T1000 (cell line): ENCODE measurements at places on chromosomes 4 and X.

GRCh38 chrX:81779701-81780100 lies 577.8 kb downstream of the SH3BGRL start:
- no peak for DNase-seq

GRCh38 chr4:40183615-40184411 lies 13.0 kb upstream of the RHOH start:
- no peak for DNase-seq

- no peak for DNase-seq
These were observed 38.2 kb upstream of the MTNR1A start for GRCh38 chr4:186593587-186593973.

DNA sequence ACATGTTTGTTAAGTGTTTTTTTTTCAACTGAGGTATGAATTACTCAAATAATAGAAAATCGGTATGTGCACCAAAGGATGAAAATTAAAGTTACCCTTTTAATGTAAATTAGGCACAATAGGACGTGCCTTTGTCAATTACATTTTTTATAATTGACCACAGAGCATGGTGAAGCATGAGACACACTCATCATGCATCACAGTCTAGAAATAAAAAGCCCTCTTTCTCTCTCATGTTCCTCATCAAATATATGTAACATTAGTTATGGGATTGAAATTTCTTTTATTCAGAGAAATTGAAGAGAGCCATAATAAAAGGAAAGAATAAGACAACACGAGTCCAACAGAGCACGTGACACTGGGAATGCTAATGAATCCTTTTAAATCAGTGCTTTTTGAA lies 3.5 kb downstream of the GNRHR start:
- DNase-seq, result no peak

- no peak for DNase-seq
These were observed 61.0 kb upstream of the EXOC1L start for GRCh38 chr4:55758570-55758969.

DNA sequence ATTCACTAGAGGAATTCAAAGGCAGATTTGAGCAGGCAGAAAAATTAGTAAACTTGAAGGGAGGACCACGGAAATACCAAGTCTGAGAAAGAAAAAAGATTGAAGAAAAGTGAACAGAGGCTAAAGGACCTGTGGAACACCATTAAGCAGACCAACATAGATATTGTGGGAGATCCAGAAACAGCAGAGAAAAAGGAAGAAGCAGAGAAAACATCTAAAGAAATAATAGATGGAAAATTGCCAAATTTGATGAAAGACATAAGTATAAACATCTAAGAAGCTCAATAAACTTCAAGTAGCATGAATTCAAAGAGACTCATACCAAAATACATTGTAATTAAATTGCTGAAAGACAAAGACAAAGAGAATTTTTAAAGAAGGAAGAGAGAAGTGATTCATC lies 31.0 kb downstream of the ADAMTS3 start:
- DNase-seq, result no peak

- DNase-seq, result no peak
These were observed 306.2 kb upstream of the FSTL5 start for GRCh38 chr4:162469977-162470376.

GRCh38 chr4:82706349-82707000 lies 92.1 kb downstream of the SCD5 start:
- no peak for DNase-seq

DNA sequence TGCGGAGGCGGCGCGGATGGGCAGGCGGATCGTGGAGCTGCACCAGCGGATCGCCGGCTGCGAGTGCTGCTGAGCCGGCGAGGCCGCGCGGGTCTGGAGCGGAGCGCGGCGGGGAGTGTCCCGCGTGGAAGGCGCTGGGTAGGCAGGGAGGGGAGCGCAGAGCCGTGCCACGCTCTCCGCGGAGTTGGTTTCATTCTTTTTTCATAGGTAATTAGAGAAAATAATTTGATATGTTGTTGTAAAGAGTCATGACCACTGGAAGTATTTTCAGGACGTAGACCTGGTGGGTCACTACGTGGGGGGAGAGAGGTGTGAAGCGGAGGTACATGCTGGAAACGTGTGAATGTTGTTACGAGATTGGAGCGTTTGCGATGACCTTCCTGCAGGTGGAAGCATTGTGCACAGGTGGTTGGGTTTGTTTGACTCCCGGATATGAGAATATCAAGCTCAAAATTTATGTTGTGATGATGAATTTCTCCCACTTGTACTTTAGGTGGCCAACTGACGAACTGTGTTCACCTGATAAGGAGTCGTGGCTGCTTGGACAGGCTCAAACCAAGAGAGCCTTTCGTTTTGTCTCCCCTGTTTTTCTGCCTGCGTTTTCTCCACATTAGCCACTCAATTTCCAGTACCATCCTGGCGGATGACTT lies 19.1 kb upstream of the S100P start:
- DNase-seq, result no peak

GRCh38 chr4:36137336-36137735 lies 107.0 kb downstream of the ARAP2 start:
- no peak for DNase-seq

GRCh38 chr4:76374798-76375197 lies 46.1 kb downstream of the CCDC158 start:
- no peak for DNase-seq

DNA sequence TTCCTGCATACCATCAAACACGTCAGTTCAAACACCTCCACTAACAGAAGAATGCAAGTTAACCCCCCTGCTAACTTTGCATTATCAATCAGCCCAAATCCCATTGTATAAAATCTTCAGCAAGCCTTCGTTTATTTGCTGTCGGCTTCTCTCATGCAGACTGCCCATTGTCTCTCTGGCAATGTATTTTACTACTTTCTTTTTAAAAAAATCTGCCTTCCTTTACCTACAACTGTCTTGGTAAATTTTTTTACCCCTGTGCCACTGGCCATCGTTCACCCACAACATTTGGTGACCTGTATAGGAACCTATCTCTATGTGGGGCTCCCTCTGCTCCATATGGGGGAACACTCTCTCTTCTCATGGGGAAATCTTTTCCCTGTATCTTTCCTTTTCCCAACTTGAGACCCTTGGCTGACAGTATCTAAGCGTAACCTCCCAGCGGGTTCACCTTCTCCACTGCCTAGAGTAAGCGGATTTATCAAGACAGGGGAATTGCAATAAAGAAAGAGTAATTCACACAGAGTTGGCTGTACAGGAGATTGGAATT lies 244.6 kb downstream of the CPXCR1 start:
- no peak for DNase-seq

DNA sequence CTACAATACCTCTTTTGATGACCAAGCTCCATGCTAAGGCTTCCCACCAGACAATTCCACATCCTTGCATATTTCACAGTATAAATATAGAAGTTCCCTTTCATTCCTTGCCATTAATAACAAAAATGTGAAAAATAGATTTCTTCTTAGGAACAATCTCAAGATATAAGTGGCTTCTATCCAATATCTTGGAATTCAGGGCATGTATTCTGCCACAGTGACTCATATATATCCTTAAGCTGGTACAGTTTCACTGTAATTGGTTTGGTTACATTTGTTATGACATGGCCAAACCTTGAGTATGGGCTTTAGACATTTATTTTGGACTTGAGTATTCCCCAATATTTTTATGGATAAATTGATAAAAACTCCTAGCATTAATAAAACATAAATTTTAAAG lies 181.7 kb upstream of the DDX53 start:
- no peak for DNase-seq

DNA sequence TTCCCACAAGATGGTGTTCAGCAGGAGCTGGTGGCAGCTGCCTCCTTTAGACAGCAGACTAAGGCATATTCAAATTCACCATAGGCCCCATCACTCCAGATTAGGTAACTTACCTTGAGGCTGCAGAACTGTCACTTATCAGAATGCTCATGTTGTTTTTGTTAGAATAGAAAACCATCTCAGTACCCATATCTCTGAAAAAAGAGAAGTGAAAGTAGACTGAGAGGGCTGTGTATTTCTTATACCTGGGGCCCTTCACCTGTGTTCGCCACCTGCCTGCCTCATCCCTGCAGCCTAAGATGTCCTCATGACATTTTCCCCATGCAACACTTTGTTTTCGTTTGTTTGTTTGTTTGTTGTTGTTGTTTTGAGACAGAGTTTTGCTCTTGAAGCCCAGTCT lies 32.9 kb upstream of the SPRY1 start:
- no peak for DNase-seq

GRCh38 chr4:172109466-172109865 lies 296.3 kb downstream of the GALNTL6 start:
- no peak for DNase-seq

GRCh38 chr4:87835743-87836142 lies 3.0 kb downstream of the MEPE start:
- DNase-seq, result no peak

DNA sequence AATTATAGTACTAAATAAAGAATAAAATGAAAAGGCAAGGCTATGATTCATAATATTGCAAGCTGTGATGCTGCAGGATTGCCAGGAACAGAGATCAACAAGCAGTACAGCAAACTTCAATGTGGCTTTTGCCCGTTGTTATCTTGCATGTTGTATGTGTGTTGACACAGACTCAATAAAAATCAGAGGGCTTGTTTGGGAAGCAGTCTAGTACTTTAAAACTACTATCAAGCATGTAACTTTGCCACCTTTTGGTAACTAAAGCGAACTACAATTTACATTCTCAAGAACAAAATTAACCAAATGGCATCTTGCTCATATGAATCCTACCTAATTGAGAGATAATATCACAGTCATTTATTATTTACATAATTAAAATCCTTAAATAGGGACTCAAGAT lies 79.8 kb upstream of the GPM6A start:
- DNase-seq, result no peak

DNA sequence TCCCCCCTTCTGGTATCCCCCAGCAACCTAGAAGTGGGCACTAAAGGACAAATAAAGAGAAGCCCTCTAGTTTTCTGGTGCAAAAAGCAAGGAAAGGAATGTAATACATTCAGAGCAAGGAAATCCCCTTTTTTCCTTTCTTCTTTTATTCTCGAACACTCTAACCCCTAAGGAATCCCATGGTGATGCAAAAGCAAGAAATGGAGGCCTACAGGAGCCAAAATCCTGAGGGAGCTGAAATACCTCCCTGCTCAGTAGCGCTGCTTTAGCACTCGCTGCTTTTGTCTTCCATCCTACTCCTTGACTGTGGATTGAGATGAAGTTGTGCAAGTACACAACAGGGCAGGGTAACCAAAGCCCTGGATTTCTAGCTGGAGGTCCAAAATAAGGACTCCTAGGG lies 251.0 kb downstream of the PRDM5 start:
- DNase-seq, result no peak
